ENCODE measurements at places on chromosomes 12 and 14. TPM values are rescaled to one million over a fixed set of nuclear protein-coding genes. Genes with fewer than 3 reads are reported as not detected.
A peak's percentile ranks its signal among the peaks of the same experiment; 100 is the strongest.

- H3K4me1 ChIP-seq = no peaks in the 10 kb centered on the region
- DNase-seq = peak; percentile 40
- H3K27me3 ChIP-seq = no peaks in the 10 kb centered on the region
Observed at GRCh38 chr12:12224240-12224940, 42.5 kb downstream of the LRP6 start.

- no peaks in the 10 kb centered on the region for H3K4me1 ChIP-seq
- no peaks in the 10 kb centered on the region for H3K27me3 ChIP-seq
- H3K4me3 ChIP-seq = no peak overlapping the region
- no peak overlapping the region for H3K27ac ChIP-seq
- DNase-seq = no peak
Observed at GRCh38 chr12:12048266-12048665, 22.5 kb upstream of the BCL2L14 start.

- peak overlapping the region; percentile 96 for H3K27ac ChIP-seq
- H3K4me1 ChIP-seq = peaks cover 27% of the 10 kb centered on the region
- no peaks in the 10 kb centered on the region for H3K27me3 ChIP-seq
- DNase-seq = no peak
- H3K4me3 ChIP-seq = no peak overlapping the region
Observed at GRCh38 chr12:120758798-120759590, 33.4 kb downstream of the ACADS start.

- peak overlapping the region; percentile 12 for H3K27ac ChIP-seq
- no peaks in the 10 kb centered on the region for H3K4me1 ChIP-seq
- H3K27me3 ChIP-seq = no peaks in the 10 kb centered on the region
Observed at GRCh38 chr12:50442178-50442908, 41.7 kb downstream of the LARP4 start.

GRCh38 chr14:88604212-88604611 lies 41.4 kb downstream of the ZC3H14 start:
- H3K27ac ChIP-seq = no peak overlapping the region
- H3K4me1 ChIP-seq = no peaks in the 10 kb centered on the region
- no peak overlapping the region for H3K4me3 ChIP-seq

GRCh38 chr12:4214877-4215228 lies 58.7 kb upstream of the CCND2 start:
- no peak for DNase-seq
- no peaks in the 10 kb centered on the region for H3K4me1 ChIP-seq
- no peak overlapping the region for H3K27ac ChIP-seq
- H3K27me3 ChIP-seq = no peaks in the 10 kb centered on the region
- no peaks in the 10 kb centered on the region for H3K36me3 ChIP-seq
- no peak overlapping the region for H3K4me3 ChIP-seq

- H3K4me1 ChIP-seq = peaks cover 16% of the 10 kb centered on the region
- H3K4me3 ChIP-seq = no peak overlapping the region
- DNase-seq = no peak
- no peaks in the 10 kb centered on the region for H3K36me3 ChIP-seq
Observed at GRCh38 chr12:105461944-105462762, 131.7 kb downstream of the C12orf75 start.

- no peaks in the 10 kb centered on the region for H3K36me3 ChIP-seq
- no peak overlapping the region for H3K27ac ChIP-seq
- H3K4me1 ChIP-seq = peaks cover 13% of the 10 kb centered on the region
- no peak for DNase-seq
- no peak overlapping the region for H3K4me3 ChIP-seq
- no peaks in the 10 kb centered on the region for H3K27me3 ChIP-seq
Observed at GRCh38 chr12:116594325-116595038, 35.3 kb downstream of the MAP1LC3B2 start.

- DNase-seq = no peak
- H3K27ac ChIP-seq = no peak overlapping the region
- no peaks in the 10 kb centered on the region for H3K36me3 ChIP-seq
- H3K27me3 ChIP-seq = no peaks in the 10 kb centered on the region
- no peaks in the 10 kb centered on the region for H3K4me1 ChIP-seq
Observed at GRCh38 chr12:94191023-94191422, 42.6 kb downstream of the PLXNC1 start.

DNA sequence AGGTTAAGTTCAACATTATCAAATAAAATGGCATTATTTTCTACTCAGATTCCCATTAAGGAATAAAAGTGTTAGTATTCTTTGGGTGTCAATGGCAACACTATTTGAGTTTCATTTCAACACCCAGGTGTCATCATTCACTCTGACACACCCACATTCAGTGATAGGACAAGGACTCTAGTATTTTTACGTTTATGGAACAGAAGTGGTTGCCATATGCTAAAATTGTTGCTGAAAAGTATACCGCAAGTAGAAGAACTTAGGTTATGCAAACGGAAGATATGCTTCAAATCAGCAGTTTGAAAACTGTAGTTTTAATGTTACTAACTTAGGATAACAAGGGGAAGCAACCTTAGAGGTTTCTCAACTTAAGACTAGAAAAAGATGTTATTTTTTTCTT lies 20.0 kb upstream of the SGPP1 start:
- no peak overlapping the region for H3K4me3 ChIP-seq
- DNase-seq = no peak
- H3K4me1 ChIP-seq = no peaks in the 10 kb centered on the region
- no peaks in the 10 kb centered on the region for H3K27me3 ChIP-seq

The HOXC4 gene
- not detected for total RNA-seq

GRCh38 chr12:54368709-54369596 lies 4.7 kb upstream of the GPR84 start:
- no peaks in the 10 kb centered on the region for H3K27me3 ChIP-seq
- H3K27ac ChIP-seq = no peak overlapping the region
- H3K36me3 ChIP-seq = no peaks in the 10 kb centered on the region
- no peak overlapping the region for H3K4me3 ChIP-seq

DNA sequence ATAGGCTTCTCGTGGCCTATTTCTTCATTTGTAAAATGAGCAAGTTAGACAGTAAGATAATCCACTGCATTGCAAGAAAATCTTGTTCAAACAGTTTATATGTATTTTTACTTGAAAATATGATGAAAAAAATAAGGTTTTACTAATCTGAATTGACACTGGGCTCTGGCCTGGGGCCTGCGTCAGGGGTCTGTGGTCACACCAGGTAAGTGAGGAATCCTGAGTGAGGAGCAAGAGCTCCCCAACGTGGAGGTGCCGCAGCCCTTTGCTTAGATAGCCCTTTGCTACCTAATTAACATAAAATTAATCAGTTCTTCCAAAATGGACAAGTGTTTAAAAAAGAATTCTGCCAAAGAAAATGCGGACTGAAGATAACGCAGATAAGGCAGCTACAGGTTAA lies 39.1 kb upstream of the STAB2 start:
- H3K36me3 ChIP-seq = no peaks in the 10 kb centered on the region
- H3K4me3 ChIP-seq = no peak overlapping the region
- no peak for DNase-seq
- no peaks in the 10 kb centered on the region for H3K27me3 ChIP-seq

The KLRD1 gene
- 0.04 TPM for total RNA-seq

- no peak overlapping the region for H3K4me3 ChIP-seq
- no peak for DNase-seq
- H3K36me3 ChIP-seq = no peaks in the 10 kb centered on the region
- H3K27me3 ChIP-seq = no peaks in the 10 kb centered on the region
- H3K27ac ChIP-seq = no peak overlapping the region
- peaks cover 24% of the 10 kb centered on the region for H3K4me1 ChIP-seq
Observed at GRCh38 chr12:114136631-114137030, 170.5 kb upstream of the RBM19 start.

DNA sequence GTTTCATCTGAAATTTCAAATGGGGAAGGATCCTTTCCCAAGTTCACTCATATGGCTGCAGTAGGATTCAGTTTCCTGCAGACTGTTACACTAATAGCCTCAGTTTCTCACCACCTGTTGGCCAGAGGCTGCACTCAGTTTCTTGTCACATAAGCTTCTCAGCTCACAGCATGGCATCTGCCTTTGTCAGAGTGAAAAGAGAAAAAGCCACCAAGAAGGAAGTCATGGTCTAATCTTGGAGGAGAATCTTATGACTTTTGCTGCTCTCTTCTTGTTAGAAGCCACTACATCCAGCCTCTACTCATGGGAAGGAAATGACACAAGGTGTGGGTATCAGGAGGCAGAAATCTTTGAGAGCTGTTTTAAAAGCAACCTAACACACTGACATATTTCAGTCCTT lies 39.4 kb upstream of the BTG1 start:
- DNase-seq = no peak
- no peak overlapping the region for H3K4me3 ChIP-seq
- no peak overlapping the region for H3K27ac ChIP-seq

DNA sequence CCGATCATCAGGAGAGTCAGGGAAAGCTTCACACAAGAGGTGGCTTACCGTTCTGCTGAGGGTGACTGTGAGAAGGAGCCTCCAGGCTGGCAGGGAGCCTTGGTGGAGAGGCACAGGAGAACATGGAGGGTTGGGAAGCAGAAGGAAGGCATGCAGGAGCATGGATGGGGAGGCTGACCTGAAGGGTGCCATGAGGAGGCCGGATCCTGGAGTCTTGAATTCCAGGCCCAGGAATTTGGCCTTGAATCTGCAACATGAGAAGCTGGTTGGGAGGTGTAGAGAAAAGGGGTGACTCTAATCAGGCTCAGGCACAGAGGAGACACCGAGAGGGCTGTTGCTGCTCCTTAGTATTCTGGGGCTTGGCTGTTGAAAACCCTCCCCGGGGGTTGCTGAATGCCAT lies 130.2 kb downstream of the PELI2 start:
- no peak for DNase-seq
- no peaks in the 10 kb centered on the region for H3K4me1 ChIP-seq
- no peaks in the 10 kb centered on the region for H3K36me3 ChIP-seq
- no peaks in the 10 kb centered on the region for H3K27me3 ChIP-seq

DNA sequence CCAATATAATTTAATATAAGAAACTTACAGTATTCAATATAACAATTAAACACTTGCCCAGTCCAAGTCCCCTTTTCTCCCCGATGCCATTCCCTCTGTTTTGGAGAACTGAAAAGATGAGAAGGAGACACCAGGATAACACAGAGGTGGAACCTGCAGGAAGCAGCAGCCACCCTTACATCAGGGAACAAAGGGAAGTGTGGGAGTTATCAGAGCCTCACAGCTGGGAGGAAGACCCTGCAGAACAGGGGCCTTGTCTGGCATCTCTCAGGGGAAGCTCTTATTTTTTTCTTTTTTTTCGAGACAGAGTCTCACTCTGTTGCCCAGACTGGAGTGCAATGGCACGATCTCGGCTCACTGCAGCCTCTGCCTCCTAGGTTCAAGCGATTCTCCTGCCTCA lies 52.6 kb downstream of the CALM1 start:
- no peaks in the 10 kb centered on the region for H3K36me3 ChIP-seq
- H3K27ac ChIP-seq = no peak overlapping the region
- H3K4me1 ChIP-seq = no peaks in the 10 kb centered on the region

DNA sequence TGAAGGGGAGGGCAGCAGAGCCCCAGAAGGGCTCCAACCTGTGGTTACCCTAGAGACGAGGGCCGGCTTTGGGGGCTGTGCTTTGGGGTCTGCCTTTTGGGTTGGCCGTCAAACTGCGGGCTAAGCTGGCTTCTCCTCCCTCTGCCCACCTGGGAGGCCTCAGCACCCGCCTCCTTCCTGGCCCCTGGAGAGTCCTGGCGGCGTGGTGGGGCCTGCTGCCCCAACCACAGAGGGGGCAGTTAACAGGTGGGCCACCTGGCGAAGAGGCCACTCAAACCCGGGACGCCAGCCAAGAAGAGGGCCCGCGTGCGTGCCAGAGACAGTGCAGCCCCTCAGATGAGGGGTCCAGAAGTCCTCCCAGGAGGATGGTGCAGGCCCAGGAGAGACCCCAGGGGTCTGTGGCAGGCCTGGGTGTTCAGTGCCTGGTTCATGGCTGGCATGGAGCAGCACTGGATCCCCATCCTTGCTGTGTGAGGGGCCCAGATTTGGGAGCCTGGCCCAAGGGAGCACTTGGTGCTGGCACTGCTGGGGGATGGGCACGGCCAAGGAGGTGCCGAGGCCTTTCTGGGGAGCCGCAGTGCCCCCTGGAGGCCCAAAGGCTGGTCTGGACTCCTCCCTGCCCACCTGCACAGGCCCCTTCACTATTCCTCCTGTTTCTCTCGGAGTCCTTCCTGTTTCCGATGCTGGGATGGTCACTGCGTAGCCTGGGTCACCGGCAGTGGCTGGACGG lies 48.8 kb downstream of the LRCOL1 start:
- no peaks in the 10 kb centered on the region for H3K36me3 ChIP-seq
- H3K27me3 ChIP-seq = no peaks in the 10 kb centered on the region
- DNase-seq = no peak
- H3K27ac ChIP-seq = no peak overlapping the region
- no peaks in the 10 kb centered on the region for H3K4me1 ChIP-seq

The BCL2L14 gene
- total RNA-seq = not detected

DNA sequence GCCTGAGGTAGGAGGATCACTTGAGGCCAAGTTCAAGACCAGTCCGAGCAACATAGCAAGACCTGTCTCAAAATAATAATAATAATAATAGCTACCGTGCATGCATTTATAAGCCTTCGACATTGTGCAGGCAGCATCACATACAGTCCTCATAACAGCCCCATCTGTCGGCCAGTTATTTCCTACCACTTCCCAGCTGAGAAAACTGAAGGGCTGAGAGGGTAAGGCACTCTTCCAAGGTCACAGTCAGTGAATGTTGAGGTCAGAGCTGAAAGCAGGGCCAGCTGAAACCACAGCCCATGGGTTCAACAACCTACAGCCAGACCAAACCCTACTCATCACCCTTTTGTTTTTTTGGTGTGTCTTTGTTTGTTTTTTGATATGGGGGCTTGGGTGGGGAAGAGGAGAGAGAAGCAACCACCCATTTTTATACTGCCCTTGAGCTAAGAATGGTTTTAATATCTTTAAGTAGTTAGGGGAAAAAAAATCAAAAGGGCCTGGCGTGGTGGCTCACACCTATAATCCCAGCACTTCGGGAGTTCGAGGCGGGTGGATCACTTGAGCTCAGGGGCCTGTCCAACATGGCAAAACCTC lies 16.8 kb upstream of the ITPK1 start:
- no peak overlapping the region for H3K27ac ChIP-seq
- no peak overlapping the region for H3K4me3 ChIP-seq
- H3K36me3 ChIP-seq = no peaks in the 10 kb centered on the region
- no peaks in the 10 kb centered on the region for H3K4me1 ChIP-seq

DNA sequence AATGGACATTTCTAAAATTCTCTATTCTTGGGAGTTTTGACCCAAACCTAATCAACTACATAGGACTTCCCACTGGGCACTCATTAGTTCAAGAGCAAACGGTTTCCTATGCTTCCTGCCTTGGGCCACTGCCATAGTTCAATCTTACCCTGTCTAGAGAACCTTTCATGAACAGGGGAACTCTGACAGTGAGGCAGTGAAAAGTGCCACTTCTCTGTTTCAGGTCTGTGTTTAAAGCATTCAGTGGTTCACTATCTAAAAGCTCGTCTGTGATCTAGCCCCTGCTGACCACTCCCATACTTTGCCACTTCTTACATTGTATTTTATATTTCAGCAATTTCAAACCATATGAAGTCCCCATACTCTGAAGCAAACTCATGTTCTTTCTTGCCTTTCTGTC lies 122.7 kb upstream of the IGF1 start:
- no peaks in the 10 kb centered on the region for H3K4me1 ChIP-seq
- H3K4me3 ChIP-seq = no peak overlapping the region
- H3K27me3 ChIP-seq = no peaks in the 10 kb centered on the region
- no peak overlapping the region for H3K27ac ChIP-seq
- H3K36me3 ChIP-seq = no peaks in the 10 kb centered on the region

DNA sequence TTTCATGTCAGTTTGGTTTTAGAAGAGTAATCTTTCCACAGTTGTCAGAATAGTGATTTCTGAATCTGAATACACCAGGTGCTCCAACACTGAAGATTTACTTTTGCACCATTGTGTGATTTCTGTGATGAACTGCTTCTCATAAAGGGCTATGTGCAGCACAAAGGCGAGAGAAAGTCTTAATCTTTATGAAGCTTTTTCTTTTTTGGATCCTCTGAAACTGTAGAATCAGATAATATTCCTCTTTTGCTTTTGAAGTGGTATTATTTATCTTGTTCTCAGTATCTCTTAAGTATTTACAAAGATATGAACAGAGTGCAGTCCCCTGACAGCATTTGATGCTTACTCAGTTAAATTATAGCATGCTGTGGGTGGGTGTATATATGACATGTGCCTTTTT lies 207.8 kb downstream of the NAV3 start:
- no peak for DNase-seq
- no peak overlapping the region for H3K27ac ChIP-seq
- H3K4me1 ChIP-seq = no peaks in the 10 kb centered on the region
- no peaks in the 10 kb centered on the region for H3K27me3 ChIP-seq

Data from cardiac muscle cell (in vitro differentiated cells and primary cell).